ENCODE measurements at places on chromosomes 12 and 14. TPM values are rescaled to one million over a fixed set of nuclear protein-coding genes. Genes with fewer than 3 reads are reported as not detected.

- no peak for DNase-seq
Measured at GRCh38 chr12:88726806-88727720, 146.8 kb upstream of the KITLG start.

DNA sequence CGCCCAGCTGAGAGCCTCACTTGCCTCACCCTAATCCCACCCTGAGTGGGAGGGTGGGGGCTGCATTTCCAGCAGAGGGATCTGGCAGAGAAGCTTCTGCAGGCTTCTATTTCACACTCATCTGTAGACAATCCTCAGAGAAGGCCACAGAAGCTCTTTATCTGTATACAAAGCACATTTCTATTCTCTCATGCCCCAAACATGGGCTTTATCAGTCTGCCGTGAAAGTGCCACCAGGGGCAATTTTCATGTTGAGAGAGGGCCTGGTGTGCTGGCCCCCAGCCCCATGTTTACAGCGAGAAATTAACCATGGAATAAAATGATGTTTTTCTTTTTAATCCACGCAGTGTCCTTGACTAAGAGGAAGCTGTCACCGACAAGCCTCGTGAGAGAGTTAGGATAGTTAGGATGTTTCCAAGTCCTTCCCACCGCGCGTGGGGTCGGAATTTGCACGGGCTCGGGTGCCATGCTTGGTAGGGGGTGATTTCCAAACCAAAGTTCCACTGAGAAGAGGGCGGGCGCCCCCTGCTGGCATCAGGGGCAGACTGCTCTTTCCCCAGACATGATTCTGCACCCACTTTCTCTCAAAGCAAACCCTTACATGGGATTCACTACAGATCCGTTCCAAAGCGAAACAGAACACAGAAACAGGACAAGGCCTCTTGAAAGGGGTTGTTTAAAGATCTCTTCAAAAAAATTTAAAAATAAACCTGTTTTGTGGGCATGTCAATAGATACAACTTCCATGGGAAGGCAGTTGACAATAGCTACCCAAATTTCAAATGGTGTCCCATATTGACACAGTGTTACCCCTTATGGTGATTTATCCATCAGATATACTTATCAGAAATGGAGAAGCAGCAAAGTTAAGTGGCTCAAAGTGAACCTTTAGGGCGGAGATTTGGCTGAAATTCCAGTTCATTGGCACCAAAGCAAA, 19.4 kb downstream of the BDKRB1 start:
- peak; percentile 61 for DNase-seq

DNA sequence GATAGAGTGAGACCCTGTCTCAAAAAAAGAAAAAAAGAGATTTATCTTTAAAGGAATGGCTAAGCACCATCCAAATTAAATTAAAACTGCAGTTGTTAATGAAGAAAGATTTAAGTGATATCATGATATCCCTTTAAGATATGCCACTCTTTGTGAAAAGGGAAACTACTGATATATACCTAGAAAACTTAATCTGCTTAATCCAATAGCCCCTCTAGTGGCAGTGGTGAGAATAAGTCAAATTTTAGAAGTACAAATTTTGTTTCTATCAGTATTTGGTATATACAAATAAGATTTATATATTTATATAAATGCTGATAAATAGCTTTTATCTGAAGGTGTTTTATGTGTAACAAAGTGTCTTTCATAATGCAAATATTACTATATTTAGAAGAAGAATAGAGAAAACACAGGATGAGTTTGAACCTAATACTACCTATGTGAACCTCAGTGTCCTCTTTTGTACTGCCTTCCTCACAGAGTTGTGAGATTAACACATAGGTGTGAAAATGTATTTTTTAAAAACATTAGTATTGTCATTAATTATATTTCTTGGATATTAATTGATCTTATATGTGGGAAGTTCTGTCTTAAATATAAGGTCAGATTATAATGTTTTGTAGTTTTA, 51.4 kb upstream of the GARIN2 start:
- DNase-seq, result peak; percentile 11

DNA sequence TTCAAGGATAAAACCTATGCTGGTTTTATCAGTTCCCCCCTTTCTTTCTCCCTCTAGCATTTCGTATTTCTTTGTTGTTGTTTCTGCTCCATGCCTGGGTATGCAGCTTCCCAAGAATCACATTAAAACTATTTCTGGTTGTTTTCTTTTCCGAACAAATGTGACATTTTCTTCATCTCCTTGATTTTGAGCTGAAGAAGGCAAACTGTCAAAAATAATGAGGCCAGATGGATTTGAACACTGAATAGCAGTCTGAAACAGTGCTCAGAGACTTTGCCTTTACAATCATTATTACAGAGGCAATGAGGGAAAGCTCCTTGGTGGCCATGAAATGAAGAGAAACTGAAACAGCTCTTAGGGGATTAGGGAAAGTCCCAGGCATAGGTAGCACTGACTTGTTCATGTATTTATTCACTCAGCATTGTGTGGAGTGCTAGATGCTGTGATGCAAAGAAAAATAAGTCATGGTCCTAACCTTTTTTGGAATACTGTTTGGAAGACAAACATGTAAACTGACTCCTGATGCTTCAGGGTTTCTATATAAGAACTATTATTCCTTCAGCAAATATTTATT, 319.5 kb downstream of the FUT8 start:
- DNase-seq, result no peak

- DNase-seq, result peak; percentile 46
Measured at GRCh38 chr14:63759456-63759855, 31.6 kb upstream of the SGPP1 start.

- DNase-seq, result no peak
Measured at GRCh38 chr14:22919601-22919921, 612 bp upstream of the RBM23 start.

PDE3A gene
- not detected for total RNA-seq

- no peak for DNase-seq
Measured at GRCh38 chr14:99875421-99875820, 82.2 kb downstream of the EML1 start.

DNA sequence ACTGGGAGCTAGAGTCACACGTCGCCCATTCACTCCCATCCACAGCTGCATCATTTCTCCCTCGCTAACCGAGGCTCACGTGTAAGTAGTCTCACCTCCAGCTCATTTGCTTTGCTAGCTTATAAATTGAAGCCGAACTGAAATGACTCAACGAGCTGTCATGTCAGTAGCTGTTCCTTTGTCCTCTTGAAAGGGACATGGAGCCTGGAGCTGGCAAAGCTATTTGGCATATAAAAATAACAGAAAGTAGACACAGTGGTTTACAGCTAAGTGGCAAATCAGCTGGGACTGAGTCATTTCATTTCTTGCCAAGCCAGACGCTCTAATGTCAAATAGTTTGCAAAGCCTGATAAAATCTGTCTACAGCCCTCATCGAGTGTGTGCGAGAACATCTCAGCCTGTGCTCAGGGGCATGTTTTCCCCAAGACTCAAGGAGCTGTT, 114.4 kb upstream of the TMEM233 start:
- no peak for DNase-seq

KLRC2 gene
- not detected for total RNA-seq

ITGB7 gene
- 207 TPM for total RNA-seq

SLC5A8 gene
- not detected for total RNA-seq

DNA sequence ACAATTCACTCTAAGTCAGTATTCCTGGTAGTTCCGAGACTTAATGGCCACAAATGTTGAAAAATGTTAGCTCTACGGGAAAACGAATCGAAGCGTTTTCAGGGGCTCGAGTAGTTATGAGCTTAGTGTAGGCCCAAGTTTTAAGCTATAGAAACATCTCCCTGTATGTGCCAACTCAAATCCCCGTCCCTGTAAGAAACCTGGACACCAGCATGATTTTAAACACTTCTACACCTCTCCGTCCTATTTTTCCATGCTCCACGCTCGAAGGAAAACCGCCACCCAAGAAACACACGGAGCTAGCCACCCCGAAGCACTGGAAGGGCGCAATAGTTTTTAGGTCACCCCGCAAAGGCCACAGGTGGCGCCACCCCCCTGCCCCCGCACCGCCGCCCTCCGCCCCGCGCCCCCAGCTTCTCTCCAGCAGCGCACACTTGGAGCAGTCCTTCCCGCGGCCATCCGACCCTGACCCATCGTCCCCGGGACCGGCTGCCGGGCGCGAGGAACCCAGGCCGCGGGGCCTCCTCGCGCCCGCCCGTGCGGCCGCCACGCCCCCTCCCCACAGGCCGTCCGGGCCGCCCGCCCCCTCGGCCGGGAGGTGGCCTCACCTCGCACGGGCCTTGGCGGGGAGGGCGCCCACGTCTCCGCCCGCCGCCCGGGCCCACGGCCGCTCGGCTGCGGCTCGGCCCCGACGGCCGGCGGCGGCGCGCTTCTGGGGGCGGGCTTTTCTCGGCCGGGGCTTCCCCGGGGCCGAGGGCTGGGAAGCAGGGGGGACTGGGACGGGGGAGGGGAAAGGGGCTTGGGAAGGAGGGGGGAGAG, 522 bp downstream of the R3HDM2 start:
- DNase-seq, result peak; percentile 78

TPH2 gene
- not detected for total RNA-seq

DNA sequence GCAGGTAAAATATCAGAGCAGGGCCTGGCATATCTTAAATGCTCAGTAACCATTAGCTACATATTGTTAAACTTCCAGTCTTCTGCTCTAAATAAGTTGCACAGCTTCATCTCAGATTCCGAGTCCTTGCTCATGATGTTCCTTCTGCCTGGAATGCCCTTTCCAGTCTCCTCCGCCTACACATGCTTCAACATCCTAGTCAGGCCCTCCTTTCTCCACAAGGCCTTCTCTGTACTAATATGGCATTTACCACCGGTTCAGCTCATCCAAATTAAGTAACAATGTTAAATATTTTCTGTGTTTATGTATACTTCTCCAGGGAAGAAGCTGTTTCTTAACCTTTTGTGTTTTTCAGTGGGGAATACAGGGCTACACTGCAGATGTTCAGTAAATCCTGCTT, 8.5 kb downstream of the DHH start:
- DNase-seq, result no peak

DNA sequence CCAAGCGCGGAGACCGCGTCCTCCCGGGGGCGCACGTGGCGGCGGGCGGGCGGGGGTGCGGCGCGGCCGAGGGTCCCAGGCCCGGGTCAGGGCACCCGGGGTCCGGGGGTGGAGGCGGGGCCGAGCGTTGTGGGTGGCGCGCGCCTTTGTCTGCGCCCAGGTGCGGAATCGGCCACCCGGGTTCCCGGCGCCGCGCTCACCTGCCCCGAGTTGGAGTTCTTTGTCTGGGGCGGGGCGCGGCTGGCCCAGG, 50.1 kb downstream of the LRCOL1 start:
- peak; percentile 47 for DNase-seq

TAS2R31 gene
- total RNA-seq, result 3.5 TPM

HCAR3 gene
- not detected for total RNA-seq

DNA sequence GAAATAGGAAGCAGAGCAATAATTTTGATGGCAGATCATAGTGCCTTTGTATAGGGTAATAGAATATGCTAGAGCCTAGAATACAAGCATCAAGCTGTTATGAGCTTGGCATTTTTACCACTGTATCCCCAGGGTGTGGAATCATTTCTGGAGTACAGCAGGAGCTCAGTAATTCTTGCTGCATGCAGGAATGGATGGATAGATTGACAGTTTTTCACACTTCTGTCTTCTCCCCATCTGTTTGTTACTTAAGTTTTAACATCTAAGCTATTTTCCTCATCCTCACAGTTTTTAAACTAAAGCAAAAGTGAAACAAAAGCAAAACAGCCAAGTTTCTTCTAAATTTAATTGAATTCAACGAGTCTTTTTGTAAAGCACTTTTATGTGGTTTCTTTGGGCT, 32.6 kb downstream of the ALG10 start:
- DNase-seq, result no peak

DPPA3 gene
- total RNA-seq, result not detected

DNA sequence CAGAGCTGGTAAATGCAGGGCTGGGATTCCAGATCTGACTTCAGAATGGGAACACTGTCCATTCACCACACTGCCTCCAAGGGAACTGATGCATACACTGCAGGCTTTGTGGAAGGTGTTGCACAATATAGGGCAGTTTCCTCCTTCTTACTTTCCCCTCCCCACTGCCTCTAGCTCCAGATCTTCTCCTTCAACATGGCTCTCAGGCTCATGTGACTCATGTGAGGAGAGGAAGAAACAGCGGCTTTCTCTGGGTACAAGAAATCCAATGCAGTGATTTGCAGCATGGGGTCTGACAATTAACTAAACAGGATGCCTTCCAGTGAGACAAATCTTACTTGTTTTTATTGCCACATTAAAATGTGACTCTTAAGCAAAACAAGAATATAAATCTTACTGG, 447.6 kb upstream of the CCDC196 start:
- no peak for DNase-seq

DNA sequence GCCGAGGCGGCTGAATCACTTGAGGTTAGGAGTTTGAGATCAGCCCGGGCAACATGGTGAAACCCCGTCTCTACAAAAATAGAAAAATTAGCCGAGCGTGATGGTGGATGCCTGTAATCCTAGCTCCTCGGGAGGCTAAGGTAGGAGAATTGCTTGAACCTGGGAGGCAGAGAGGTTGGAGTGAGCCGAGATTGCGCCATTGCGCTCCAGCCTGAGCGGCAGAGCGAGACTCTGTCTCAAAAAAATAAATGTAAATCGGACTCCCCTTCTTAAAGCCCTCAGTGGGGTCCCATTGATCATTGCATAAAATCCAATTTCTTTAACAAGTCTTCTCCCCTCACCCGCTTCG, 908 bp downstream of the TDP1 start:
- no peak for DNase-seq

DNA sequence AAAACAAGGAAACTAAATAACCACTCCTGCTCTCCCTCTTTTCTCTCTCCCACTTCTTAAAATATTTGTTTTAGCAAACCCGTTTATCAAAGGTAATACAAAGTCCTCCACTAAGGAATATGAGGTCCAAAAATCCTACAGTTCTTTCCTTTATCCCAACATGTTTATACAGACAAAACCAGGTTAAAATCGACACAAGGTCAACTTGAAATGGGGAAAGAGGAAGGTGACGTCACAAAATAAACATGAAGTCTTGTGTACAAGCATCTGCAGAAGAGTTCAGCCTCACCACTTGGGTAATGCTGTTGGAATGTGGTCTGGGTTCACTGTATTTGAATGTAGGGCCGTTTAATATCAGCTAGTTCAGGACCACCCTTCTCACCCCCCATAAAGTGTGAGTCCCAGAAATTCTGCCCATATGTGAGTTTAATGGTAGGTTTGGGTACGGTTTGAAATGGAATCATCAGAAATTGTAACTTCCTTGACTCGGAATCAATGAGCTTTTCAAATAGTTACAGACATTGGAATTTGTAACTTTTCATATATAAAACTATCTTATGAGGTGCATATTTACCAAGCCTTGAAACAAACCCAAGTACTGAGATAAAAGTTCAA, 120.0 kb upstream of the SLC38A2 start:
- DNase-seq, result no peak

- no peak for DNase-seq
Measured at GRCh38 chr12:90090929-90091651, 382.5 kb upstream of the ATP2B1 start.
